Frontal cortex (tissue), 4 donors: ENCODE measurements at places on chromosomes 5 and 9. TPM values are rescaled to one million over a fixed set of nuclear protein-coding genes. Genes with fewer than 3 reads are reported as not detected.

Gene VPS13A
- total RNA-seq = 28.5 TPM

Gene PCDHA6
- 17.1 TPM for total RNA-seq

Gene SOX30
- under 0.01 TPM for total RNA-seq

Gene TMEFF1
- total RNA-seq = 53.0 TPM

Gene RETREG1
- 73.0 TPM for total RNA-seq

Gene PCDHGA4
- total RNA-seq = 5.7 TPM

Gene DIRAS2
- 55.4 TPM for total RNA-seq

Gene BARX1
- not detected for total RNA-seq

Gene CTXN3
- total RNA-seq = 13.9 TPM

Gene CCNJL
- total RNA-seq = 0.82 TPM

Gene KCNV2
- total RNA-seq = not detected

Gene COL5A1
- 2.9 TPM for total RNA-seq

Gene MATR3
- total RNA-seq = 810 TPM

Gene ENTPD8
- not detected for total RNA-seq

Gene FOXD4L4
- total RNA-seq = 0.41 TPM

Gene GLDC
- total RNA-seq = 13.5 TPM

Gene MPDZ
- total RNA-seq = 43.6 TPM

Gene ZNF622
- total RNA-seq = 32.6 TPM

Gene F2RL1
- 1.2 TPM for total RNA-seq

Gene LCN9
- total RNA-seq = not detected

Gene DOCK8
- total RNA-seq = 2.4 TPM

Gene NOXA1
- 1.2 TPM for total RNA-seq

Gene BARHL1
- not detected for total RNA-seq

Gene LCN12
- total RNA-seq = not detected

Gene CCNH
- 118 TPM for total RNA-seq

Gene FGF1
- 2.9 TPM for total RNA-seq

Gene ANKRD20A1
- 6.5 TPM for total RNA-seq

Gene CMBL
- 4.5 TPM for total RNA-seq

Gene MYOT
- total RNA-seq = not detected

Gene DOCK2
- 3.3 TPM for total RNA-seq

Gene NUTM2G
- total RNA-seq = not detected

Gene RGMB
- 34.6 TPM for total RNA-seq

Gene ABO
- not detected for total RNA-seq

Gene SH3PXD2B
- total RNA-seq = 13.0 TPM
